ENCODE measurements at places on chromosomes 3 and 15.
A peak's percentile ranks its signal among the peaks of the same experiment; 100 is the strongest.

DNA sequence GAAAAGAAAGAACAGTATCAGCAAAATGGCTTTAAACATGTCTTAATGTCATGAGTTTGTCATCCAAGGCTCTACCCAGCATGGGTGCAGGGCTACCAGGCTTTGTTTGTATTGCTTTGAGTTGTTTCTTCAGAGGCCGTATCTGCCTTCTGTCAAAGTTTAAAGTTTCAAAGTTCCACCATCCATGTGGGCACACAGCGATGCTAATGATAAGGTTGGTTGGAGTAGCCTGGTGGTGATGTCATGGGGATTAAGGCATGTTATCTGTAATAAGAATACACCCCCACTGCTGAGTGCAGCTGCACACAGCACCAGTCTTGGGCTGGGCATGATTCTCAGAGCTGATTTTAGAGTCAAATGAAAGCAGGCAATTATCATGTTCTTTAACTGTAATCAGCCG, 72.0 kb upstream of the LRTM1 start:
- H3K4me3 ChIP-seq: no peak overlapping the region
- no peaks in the 10 kb centered on the region for H3K27me3 ChIP-seq
- DNase-seq: no peak
- H3K27ac ChIP-seq: no peak overlapping the region

DNA sequence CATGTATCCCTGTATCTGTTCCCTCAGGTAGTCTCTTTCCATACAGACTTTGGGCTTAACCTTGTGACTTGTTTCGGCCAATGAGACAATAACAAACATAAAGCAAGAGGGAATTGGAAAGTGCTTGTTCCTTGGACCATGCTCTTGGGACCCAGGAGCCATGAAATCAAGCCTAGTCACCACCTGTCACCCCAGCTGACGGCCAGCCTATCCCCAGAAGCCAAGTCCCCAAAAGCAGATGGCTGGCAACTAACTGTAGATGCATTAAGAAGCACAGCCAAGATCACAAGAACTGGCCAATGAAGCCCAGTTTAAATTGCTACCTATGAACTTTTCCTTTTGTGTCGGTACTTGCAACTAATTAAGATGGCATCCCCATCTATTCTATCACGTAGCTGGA, 822.0 kb downstream of the CADM2 start:
- no peaks in the 10 kb centered on the region for H3K36me3 ChIP-seq
- no peaks in the 10 kb centered on the region for H3K4me1 ChIP-seq
- no peak overlapping the region for H3K4me3 ChIP-seq
- no peak for DNase-seq
- H3K27ac ChIP-seq: no peak overlapping the region

DNA sequence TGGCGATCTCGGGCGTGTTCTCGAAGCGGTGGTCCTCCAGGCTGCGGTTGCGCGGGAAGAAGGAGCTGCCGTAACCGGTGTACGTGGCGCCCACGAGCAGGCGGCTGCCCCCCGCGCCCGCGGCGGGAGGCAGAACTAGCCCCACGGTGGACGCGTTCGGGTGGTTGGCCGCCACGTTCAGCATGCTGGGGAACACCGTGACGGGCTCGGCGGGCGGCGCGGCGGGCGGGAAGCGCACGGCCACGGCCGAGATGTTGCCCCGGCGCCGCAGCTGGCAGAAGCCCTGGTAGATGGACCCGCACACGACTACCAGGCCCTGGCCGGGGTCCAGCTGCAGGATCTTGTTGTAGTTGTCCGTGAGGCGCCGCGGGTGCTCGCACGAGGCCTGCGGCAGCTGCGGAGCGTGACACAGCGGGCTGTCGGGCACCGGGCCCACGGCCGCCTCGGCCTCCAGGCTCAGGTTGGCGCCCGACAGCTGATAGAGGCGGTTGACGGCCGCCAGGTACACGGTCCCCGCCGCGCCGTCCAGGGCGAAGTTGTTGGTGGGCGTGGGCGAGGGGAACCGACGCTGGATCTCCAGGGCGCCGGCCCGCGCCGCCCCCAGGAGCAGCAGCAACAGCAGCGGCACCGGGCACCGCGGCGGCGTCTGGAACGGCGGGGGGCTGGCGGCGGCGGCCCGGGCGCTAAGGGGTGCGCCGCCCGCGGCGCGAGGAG, 397 bp downstream of the PLXND1 start:
- H3K4me1 ChIP-seq: peaks cover 13% of the 10 kb centered on the region
- H3K27ac ChIP-seq: peak overlapping the region; percentile 17
- H3K4me3 ChIP-seq: peak overlapping the region; percentile 88
- H3K36me3 ChIP-seq: peaks cover 1% of the 10 kb centered on the region

GRCh38 chr3:48268381-48268935, 27.6 kb downstream of the ZNF589 start:
- H3K4me3 ChIP-seq: peak overlapping the region; percentile 79
- peaks cover 25% of the 10 kb centered on the region for H3K4me1 ChIP-seq
- no peaks in the 10 kb centered on the region for H3K27me3 ChIP-seq
- H3K36me3 ChIP-seq: peaks cover 34% of the 10 kb centered on the region
- DNase-seq: peak; percentile 89

DNA sequence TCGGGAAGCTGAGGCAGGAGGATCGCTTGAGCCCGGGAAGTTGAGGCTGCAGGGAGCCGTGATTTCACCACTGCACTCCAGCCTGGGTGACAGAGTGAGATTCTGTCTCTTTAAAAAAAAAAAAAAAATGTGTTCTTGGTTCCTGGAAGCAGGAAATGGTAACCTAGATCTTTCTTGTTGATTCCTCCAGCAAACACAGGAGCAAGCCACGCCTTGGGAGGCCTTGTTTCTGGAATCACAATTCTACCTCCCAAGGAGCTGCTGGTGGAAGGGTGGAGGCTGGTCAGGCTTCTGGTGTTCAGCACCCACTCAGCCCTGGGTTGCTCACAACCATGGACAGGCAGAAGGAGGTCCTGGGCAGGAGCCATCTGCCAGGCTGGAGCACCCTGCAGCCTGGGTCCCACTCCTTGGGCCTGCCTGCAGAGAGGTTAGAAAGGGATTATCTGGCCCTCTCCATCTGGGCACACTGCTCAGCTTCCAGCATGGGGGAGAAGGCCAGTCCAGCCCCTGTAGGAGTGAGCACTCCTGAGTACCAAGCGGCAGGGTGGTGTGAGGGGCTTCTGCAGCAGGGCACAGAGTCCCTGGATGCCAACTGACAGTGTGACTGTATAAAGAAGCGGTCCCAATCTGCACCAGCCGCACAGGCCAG, 65.6 kb downstream of the ABTB1 start:
- H3K4me3 ChIP-seq: peak overlapping the region; percentile 45
- H3K27me3 ChIP-seq: peaks cover 13% of the 10 kb centered on the region
- peaks cover 7% of the 10 kb centered on the region for H3K4me1 ChIP-seq
- H3K27ac ChIP-seq: peak overlapping the region; percentile 65
- DNase-seq: no peak
